ENCODE measurements at places on chromosomes 12 and 14.

DNA sequence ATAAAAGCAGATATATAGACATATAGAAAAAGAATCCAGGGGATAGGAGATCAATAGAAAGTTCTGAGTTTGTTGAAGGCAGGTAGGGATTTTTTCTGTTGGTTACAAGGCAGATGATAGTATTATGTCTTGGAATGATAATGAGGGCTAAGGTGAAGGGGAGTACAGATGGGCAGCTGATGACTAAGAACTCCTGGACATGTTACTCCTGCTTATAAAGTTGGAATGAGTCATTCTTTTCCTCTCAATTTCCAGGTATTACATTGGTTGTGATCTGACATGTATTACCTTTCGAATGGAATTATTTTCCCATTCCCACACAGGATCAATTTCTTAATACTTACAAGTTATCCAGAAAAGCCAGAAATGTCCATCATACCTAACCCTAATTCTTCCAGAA, 545.2 kb upstream of the MGAT4C start:
- DNase-seq, result no peak

GRCh38 chr12:15272376-15272775, 49.9 kb upstream of the PTPRO start:
- DNase-seq, result no peak

GRCh38 chr12:125386652-125387051, 321.4 kb downstream of the AACS start:
- DNase-seq, result no peak

DNA sequence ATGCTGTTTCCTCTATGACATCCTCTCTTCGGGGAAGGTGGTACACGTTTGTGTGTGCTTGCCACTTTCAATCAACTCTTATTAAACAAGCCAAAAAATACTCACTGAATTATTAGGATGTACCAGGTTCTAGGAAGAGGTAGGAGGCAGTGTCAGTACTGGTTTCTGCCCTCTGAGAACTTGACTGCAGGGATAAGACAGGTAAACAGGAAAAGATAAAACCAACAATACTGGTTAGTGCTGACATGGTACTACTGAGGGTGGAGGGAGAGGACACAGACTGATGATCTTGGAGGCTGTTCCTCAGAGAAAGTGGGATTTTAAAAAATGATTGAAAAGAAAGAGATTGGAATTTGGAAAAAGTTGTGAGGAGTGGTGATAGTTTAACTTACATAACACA, 295.2 kb upstream of the PWP1 start:
- DNase-seq, result no peak

GRCh38 chr12:13386323-13387039, 190.0 kb downstream of the EMP1 start:
- no peak for DNase-seq

DNA sequence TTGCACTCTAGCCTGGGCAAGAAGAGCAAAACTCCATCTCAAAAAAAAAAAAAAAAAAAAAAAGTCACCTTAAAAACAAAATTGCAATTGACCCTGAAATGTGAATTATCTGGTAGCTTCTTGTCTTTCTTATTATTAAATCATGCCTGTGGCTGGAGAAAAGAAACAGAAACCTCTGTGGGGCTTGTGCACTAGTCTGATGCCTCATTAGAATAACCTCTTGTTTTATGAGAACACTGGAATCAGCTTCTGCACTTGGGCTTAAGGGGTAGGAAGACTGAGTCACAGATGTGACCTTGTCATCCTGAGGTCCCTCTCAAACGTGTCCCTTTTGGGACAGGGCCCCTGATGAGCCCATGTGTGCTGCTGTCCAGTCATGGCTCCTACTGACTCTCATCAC, 237.9 kb downstream of the DACT1 start:
- no peak for DNase-seq

GRCh38 chr12:68803948-68804656, 3.9 kb upstream of the MDM2 start:
- DNase-seq, result no peak

DNA sequence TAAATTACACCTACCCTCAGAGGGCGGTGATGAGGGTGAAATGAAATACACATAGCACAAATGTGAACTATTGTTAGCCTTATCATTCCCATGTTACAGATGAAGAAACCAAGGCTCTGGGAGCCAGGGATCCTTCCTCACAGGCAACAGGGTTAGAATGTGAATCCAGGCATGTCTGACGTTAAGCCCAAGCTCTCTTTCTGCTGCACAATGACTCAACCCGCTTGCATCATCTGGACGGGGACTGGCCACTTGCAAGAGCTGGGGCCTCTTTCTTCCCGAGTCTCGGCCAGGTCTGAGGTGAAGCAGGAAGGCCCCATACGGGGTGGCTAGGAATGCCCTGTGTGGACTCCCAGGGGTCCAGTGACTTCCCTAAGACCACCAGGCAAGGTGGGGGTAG, 105.2 kb downstream of the RBM19 start:
- no peak for DNase-seq

GRCh38 chr12:24989216-24989615, 40.3 kb upstream of the BCAT1 start:
- no peak for DNase-seq

DNA sequence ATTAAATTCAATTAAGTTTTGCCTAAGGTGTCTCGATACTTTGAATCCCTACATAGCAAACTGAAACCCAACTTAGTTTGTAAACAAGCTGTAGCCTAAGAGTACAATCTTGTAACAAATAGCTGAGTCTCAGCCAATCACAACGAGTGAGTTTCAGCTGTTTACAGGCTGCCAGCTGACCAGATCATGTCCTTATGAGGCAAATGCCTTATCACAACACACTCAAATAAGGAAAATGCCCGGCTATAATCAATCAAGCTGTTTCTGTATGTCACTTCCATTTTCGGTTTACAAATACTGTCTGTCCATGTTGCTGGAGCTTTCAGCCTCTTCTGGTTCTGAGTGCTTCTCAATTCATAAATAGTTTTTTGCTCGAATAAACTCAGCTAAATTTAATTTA, 943.8 kb downstream of the SLC16A7 start:
- DNase-seq, result no peak
